ENCODE measurements at places on chromosomes 7 and 10.

DNA sequence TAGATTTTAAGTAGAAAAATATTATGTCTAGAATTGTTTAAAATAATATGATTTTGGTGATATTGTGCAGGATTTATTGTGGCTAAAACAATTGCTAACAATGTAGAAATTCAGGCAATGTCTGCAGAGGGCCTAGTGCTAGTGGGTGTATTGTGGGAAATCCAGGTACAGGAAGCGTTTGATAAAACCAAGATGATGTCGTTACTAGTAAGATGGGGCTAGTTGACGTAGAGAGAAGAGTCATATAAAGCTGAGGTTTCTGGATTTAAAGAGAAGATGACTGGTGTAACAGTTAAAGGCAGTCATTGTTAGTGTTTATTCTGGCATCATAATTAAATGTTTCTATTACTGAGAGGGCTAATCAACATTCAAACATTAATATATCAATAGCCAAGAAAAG, 43.5 kb downstream of the ADK start:
- no peak for DNase-seq

DNA sequence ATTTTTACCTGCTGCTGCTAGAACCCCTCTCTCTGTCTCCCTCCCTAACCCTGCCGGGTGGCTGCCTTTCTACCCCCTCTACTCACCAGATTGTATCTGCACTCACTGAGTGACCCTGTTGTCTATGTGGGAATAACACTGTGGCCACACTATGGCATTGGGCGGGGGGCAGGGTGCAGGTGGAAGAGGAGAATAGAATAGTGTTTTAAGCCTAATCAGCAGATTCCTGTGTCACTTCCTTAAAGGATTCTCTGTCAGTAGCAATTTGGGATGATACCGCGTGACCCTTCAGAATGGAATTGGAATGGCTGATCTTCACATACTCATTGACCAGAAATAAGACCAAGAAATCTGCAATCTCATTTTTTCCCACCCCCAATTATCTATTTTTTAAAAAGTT, 67.1 kb upstream of the ANKRD1 start:
- DNase-seq = no peak

DNA sequence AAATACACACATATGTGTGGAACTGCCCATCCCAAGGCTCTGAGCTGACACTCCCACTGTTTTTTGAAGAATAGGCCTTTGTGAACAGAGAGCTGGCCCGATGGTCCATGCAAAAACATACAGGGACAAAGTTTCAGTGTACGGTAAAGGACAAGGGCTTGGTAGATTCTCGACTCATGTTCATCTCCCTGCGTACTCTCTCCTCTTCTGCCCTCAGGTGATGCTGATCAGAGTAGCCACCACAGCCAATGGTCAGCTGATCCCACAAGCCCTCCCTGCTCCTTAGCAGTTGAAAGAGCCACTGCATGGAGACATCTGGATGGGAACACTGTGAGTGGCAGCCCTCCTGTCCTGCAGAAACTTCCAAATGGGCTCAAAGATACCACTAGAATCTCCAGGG, 23.1 kb upstream of the C10orf71 start:
- DNase-seq = no peak

GRCh38 chr7:55965805-55966421, 1.5 kb downstream of the NIPSNAP2 start:
- DNase-seq = no peak

GRCh38 chr7:55180963-55181542, 162.2 kb downstream of the EGFR start:
- DNase-seq = no peak

GRCh38 chr7:100894860-100895700, 608 bp downstream of the ACHE start:
- DNase-seq = no peak

DNA sequence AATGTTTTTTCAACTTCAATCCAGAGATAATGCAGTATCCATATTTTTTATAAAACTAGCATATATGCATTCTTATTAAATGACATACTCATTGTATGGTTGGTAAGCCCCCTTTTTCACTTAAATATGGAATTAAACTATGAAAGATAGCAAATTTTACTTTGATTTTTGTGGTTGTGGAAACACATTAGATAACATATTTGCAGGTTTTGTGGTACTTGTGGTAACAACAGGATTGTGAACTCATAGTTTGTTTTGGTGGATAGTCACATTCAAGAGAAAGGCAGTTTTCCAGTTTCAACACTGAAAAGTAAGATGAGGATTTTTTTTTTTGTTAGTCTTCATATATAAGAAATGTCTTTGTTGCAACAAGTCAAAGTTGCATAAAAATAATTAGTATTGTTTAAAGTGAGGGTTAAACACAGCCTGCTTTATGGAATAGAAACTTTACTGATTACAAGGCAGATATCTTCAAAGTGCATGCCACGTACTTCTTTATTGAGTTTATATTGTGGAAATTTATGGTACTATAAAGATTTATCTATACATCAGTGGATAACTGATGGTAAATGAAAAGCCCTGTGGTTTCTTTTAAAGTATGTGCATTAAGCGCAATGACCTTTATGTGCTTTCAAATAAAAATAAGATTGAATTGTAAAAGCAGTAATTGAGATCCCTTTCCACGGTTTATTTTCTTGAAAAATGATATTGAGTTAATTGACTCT, 39.7 kb upstream of the SEMA3D start:
- no peak for DNase-seq

GRCh38 chr7:139041378-139042085, 5.7 kb upstream of the ZC3HAV1L start:
- no peak for DNase-seq

DNA sequence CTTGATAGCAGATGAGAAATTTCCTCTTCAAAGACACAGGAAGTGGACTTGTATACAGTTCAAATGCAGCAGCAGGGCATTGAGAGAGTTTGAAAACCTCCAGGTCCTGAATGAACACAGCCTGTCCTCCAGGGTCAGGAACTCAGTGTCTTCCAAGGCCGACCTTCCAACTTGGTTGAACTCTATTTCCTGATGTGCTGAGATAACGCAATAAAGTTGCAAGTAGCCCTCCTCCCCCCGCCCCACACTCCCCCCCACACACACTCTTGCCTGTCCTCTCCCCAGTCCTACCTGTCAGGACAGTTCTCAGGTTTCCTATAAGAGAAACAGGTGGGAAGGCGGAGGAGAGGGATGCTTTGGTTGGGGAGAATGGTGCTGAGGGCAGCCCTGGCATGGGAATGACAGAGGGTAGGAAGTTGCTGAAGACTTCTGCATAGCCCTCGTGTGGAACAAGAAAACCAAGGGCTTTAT, 90.0 kb downstream of the CCDC71L start:
- no peak for DNase-seq

DNA sequence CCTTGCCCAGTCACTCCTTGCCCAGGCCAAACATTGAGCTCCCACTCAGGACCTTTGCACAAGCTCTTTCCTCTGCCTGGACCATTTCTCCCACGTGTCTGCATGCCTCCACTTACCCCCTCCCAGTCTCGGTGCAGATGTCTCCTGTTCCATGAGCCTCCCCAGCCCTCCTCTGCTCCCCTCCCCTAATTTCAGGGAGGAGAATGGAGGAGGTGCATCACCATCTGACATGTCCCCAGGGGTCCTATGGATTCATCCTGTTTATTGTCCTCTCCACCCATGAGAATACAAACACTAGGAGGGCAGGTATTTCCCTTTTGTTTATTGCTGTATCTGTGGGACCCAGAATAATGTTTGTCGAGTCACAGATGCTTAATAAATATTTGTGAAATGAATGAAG, 8.6 kb upstream of the GRID2IP start:
- no peak for DNase-seq

DNA sequence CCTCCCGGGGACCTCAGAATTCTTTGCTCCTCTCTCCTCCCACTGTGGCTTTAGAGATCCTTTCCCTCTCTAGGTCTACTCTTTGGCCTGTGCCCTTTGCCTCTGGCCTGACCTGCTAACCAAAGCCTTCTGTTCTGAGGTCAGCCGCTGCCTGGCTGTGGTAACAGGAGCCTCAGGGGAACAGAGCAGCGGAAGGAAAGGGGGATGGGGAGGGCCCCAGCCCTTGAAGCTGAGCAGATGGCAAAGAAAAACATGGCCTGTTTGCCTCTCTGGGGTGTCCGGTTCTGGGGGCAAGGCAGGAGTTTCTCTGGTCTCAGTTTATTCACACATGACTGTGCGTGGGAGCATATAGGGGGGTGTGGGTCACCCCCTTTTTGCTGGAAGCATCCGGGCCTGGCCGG, 28.2 kb downstream of the COL26A1 start:
- DNase-seq = peak; percentile 91

DNA sequence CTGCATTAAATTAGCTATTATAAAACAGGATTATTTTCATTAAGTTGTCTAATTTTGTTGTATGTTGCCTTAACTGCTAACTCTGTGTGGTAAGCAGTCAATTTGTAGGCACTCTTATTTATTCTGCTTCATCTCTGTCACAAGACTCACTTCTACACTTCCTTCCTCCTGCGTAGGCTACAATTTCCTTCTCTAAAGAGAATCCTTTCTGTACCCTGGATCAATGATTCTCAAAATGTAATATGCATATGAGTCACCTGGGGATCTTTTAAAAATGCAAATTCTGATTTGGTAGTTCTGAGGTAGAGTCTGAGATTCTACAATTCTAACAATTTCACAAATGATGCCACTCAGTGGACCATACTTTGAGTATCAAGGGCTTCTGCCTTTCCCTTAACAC, 4.4 kb upstream of the UBE2D1 start:
- DNase-seq = no peak

DNA sequence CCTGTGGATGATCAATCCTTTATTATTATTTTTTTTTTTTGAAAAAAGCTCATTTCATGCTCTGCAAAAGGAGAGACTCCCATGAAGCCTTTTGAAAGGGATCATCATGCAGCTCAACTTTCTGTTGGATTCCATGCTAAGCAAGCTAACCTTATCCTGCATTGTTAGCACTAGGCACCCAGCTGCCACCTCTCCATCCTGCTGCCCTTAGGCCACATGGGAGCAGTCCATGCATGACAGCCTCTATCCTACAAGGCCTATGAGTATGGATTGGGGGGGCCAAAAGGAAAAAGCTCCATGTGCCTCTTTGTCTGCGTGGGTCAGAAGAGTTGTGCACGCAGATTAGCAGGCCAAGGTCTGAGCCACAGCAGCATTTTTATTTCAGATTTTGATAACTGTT, 19.2 kb downstream of the SMNDC1 start:
- DNase-seq = no peak

DNA sequence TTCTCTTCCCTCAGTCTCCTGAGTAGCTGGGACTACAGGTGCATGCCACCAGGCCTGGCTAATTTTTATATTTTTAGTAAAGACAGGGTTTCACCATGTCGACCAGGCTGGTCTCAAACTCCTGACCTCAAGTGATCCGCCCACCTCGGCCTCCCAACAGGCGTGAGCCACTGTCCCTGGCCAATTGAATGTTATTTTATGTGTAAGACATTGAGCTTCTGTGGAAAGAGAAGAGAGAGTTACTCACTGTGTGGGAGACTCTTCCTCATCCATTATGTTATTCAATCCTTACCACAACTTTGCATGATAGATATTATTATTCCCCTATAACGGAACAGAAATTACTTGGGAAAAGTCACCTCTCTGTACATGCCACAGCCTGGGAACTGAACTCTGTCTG, 32.6 kb upstream of the MXI1 start:
- DNase-seq = no peak
